ENCODE measurements at places on chromosomes 4 and X. TPM values are rescaled to one million over a fixed set of nuclear protein-coding genes. Genes with fewer than 3 reads are reported as not detected.
A peak's percentile ranks its signal among the peaks of the same experiment; 100 is the strongest.

GRCh38 chr4:5045097-5045496 lies 6.2 kb upstream of the STK32B start:
- no peak for DNase-seq

DNA sequence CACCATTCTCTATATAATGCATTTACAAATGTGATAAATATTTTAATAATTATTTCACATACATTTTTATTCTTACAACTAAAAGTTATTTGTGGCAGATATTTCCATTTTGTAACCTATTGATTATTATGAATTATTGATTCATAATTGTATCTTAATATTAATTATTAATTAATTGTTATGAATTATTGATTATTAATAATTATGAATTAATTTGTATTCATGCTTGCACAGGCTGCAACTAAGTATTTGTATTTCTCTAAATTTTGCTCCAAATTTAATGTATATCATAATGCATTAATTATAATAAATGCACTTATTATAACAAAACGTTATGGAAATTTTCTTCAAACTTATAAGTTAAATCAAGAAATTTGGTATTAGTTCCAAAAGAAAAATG lies 929.7 kb downstream of the PCDH7 start:
- DNase-seq, result no peak

- DNase-seq, result no peak
These were observed 112.4 kb upstream of the EDA2R start for GRCh38 chrX:66751136-66751782.

DNA sequence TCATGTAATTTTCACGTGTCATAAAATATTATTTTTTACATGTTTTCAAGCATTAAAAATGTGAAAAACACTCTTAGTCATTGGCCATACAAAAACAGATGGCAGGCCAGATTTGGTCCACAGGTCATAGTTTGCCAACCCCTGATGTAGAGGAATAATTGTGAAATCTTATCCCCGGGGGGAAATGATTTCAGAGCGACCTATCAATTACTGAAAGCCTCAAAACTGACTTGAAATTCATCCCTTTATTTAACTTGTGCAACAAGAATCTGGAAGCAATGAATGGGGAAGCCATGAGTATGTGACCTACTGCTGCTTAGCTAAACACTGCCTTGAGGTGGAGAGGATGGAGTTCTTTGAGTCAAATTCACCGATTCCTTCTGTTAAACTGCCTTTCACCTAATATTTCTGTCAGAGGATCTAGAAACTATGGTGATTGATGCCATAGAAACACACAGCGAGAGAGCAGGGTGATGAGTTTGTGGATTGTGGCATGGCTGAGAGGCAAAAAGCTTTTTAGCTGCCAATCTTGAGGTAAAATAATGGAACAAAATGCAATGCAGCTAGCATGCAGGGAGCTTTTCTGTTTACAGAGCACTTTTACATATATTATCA lies 30.3 kb upstream of the BRS3 start:
- DNase-seq, result no peak

GRCh38 chr4:6235901-6236640 lies 33.6 kb upstream of the WFS1 start:
- DNase-seq, result no peak

GRCh38 chr4:123031664-123032063 lies 109.3 kb upstream of the NUDT6 start:
- DNase-seq, result no peak

- DNase-seq, result no peak
These were observed 47.6 kb downstream of the FBXW7 start for GRCh38 chr4:152488246-152488645.

DNA sequence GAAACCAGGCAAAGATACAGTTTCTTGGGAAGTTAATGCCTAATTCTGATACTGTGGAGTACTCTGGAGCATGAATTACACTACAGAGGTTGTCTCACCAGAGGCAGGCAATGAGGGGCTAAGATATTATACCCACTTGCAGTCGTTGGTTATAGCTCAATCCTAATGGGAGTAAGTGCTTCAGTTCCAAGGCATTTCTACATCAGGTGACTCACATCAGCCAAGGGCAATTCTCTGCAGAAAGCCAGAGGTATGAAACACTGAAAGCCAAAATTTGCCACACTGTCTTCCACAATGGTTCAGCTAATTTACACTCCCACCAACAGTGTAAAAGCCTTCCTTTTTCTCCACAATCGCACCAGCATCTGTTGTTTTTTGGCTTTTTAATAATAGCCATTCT lies 174.0 kb upstream of the IL15 start:
- no peak for DNase-seq

DNA sequence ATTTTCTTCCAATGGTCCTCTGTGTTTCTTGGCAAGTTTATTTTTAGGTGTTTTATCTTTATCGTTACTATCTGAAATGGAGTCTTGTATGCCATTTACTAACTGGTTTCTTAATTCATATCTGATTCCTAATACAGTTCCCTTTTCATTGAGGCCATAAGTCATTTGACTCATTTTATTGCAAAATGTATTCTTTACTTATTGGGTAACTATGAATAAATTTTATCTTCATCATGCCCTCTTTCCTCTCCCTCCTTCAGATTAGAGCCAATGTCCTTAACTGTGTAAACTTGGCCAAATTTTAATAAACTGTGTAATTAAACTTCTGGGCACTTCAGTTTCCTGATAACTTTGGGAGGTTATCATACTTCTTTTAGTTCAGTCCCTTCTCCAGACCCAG lies 19.3 kb upstream of the MSMO1 start:
- DNase-seq, result no peak

- no peak for DNase-seq
These were observed 37.2 kb upstream of the PAPSS1 start for GRCh38 chr4:107757283-107757682.

- DNase-seq, result no peak
These were observed 151.9 kb upstream of the RPS6KA3 start for GRCh38 chrX:20418379-20419150.

- DNase-seq, result peak; percentile 77
These were observed 8.3 kb downstream of the S100G start for GRCh38 chrX:16658284-16658683.

DNA sequence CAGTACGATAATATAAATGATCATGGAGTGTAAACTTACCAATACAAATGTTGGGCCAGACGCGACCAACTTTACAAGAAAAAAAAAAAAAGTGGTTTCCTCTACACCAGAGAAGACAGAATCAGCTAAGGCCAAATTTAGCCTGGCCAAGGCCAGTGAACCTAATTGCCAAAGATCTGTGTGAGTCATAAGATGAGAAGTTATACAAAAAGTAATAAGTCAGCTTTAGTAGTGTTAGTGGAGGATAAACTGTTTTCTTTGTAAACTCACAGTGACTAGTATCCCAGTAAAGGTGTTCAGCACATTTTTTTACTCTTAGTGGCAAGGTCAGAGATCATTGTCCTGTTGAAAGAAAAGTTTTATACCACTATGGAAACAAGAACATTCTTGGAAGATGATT lies 531.4 kb upstream of the TECRL start:
- DNase-seq, result peak; percentile 52

GRCh38 chr4:102217345-102217744 lies 127.9 kb downstream of the SLC39A8 start:
- DNase-seq, result no peak

GRCh38 chr4:118935819-118936218 lies 47.2 kb downstream of the SYNPO2 start:
- no peak for DNase-seq

DNA sequence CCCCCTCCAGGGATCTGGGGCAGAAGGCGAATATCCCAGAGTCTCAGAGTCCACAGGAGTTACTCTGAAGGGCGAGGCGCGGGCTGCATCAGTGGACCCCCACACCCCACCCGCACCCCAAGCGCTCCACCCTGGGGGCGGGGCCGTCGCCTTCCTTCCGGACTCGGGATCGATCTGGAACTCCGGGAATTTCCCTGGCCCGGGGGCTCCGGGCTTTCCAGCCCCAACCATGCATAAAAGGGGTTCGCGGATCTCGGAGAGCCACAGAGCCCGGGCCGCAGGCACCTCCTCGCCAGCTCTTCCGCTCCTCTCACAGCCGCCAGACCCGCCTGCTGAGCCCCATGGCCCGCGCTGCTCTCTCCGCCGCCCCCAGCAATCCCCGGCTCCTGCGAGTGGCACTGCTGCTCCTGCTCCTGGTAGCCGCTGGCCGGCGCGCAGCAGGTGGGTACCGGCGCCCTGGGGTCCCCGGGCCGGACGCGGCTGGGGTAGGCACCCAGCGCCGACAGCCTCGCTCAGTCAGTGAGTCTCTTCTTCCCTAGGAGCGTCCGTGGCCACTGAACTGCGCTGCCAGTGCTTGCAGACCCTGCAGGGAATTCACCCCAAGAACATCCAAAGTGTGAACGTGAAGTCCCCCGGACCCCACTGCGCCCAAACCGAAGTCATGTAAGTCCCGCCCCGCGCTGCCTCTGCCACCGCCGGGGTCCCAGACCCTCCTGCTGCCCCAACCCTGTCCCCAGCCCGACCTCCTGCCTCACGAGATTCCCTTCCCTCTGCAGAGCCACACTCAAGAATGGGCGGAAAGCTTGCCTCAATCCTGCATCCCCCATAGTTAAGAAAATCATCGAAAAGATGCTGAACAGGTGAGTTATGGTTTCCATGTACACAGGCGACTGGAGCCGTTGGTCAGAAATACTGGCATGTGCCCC lies at the start of gene CXCL1:
TSS of gene CXCL1 (plus strand) at position 264 of the 926 bp plus-strand sequence. CDS start at position 342, 78 bp downstream.
- DNase-seq, result no peak

GRCh38 chr4:119106036-119107000 lies 29.3 kb upstream of the MYOZ2 start:
- peak; percentile 29 for DNase-seq

DNA sequence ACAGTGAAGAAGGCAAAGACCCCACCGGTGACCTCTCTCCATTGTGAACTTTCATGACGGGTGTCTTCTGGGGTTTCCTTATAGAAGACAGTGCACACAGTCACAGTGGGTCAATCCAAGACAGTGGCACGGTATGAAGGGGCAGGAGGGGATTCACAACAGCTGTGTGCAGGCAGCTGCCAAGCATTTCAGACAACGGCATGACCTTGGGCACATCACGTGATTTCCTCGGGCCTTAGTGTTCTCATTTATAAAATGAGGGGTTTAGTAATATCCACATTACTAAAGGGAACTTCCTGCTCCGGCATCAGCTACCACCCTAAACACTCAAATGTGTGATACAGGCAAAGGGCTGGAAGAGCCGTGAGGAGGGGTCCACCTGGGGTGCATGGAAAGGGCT lies 42.9 kb downstream of the RBM47 start:
- DNase-seq, result no peak

- DNase-seq, result peak; percentile 30
These were observed 485.6 kb upstream of the GALNT7 start for GRCh38 chr4:172683021-172683420.

DNA sequence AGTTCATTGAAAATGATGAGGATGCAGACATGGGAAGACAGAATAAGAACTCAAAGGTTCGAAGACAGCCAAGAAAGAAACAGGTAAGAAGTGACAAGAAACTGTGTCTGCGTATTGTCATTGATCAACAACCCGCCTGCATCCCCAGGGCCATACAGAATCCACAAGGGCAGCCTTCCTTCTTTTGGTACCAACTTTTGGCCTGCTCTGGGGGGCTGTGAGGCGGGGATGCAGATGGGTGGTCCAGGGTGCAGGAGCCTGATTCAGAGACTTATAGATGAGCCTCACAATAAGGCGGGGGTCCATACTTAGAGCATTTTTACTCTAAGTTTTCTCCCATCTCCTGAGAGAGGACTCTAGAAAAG lies 9.0 kb downstream of the CC2D2A start:
- DNase-seq, result no peak

- no peak for DNase-seq
These were observed 580.5 kb upstream of the FAT1 start for GRCh38 chr4:187304133-187304532.

DNA sequence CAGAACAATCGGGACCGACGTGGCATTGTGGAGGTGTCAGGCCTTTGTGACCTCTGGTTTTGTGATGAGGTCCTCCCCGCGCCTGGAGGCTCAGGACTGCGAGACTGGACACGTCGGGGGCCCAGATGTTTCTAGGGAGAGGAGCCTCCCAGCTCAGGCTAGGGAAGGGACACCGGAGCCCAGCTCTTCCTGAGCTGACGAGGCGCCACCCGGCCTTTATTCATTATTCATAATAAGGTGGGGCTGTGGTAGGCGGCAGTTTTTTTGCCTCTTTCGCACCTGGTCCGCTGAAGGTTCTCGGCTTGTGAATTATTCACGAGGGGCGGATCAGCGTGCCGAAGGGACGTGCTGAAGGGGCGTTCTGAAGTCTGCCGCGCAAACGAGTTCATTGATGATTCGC lies 2.3 kb upstream of the UBA1 start:
- DNase-seq, result no peak

DNA sequence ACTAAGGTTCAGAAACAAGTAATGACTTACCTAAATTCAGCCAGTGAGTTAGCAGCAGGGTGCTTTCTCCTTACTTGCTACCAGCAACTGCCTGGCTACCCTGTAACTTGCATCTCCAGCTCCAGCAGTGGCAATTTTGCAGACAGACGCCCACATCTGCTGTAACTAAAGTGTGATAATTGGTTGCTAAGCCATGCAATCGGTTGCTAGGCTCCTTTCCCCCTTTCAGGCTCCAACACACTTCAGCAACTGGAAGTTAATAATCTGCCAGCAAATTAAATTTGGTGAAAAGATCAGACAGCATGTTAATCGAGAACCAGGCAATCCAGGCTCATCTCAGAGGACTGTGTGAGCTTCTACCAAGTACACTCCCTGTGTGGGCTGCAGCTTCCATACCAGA lies 24.2 kb upstream of the ARHGEF9 start:
- no peak for DNase-seq

GRCh38 chr4:140691369-140691768 lies 64.8 kb downstream of the TBC1D9 start:
- DNase-seq, result no peak

GRCh38 chr4:84809946-84810345 lies 156.5 kb downstream of the WDFY3 start:
- no peak for DNase-seq

DNA sequence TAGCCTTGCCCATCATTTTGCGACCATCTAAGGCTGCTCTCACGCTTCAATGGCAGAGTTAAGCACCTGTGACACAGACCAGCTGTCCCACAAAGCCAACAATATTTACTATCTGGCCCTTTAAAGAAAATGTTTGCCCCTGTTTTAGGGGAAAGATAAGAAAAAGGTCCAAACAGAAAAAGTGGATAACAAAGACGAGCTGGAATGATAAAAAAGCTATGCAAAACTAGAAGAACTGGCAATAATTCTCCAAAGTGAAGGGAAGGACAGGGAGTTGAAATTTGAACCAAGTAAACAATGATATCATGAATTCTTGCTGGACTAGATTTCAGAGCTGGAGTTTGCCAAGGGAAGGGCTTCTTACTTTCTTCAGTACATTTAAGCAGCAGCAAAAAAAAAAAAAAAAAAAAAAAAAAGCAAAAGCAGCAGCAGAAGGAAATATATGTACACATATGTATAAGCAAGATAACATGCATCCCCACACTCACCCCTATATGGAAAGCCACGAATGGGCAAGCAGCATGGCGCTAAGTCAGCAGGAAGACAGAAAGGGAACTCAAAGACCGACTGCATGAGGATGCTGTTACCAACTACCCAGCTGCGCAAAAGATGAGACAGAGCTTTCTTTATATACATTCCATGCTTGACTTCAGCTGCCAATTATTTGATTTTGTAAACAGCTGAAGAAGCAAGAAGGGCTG lies 12.5 kb downstream of the TRAPPC2 start:
- no peak for DNase-seq

Gene SLC9B1
- total RNA-seq, result 0.10 TPM

Gene GDPD2
- total RNA-seq, result 0.12 TPM

Gene TEX11
- total RNA-seq, result 0.22 TPM

Gene ARX
- 0.03 TPM for total RNA-seq

Gene PNMA3
- not detected for total RNA-seq

Gene ZNF280C
- 3.3 TPM for total RNA-seq

Gene CCDC160
- 0.17 TPM for total RNA-seq

Gene WAS
- 0.62 TPM for total RNA-seq

Gene ITGB1BP2
- 1.2 TPM for total RNA-seq

Data from A172 (cell line).